Thyroid gland (tissue), 4 donors: ENCODE measurements at places on chromosomes 16 and 17. TPM values are rescaled to one million over a fixed set of nuclear protein-coding genes. Genes with fewer than 3 reads are reported as not detected.

TBC1D3I gene
- not detected for total RNA-seq

DNA sequence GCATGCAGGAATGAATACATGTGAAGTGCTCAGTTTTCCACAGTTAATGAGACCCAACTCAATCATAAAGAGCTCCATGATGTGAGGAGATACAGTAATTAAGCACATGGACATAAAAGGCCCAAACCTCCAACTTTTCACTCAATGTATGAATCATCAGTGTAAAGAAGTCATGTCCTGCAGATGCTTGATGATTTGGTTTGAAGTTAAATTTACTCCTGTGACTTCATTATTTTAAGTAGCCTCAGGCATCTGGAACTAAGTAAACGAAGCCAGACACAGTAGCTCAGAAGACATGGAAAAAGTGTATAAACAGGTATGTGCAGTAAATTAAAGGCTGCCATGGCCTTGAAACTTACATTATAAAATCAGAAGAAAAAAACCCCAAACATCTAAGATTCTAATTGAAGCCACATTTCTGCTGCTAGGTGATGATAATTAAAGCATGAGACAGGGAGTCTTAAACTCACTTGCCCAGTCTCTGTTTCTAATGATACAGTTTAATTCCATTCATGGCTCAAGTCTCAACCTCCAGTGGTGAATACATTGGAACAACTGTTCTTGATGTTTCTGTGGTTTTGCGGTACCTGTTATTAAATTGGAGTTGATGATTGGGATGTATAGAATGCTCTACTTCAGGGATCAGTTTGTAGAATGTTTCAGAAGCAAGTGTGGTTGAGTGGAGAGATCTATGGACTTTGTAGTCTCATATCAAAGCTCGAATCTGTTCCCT is 28.9 kb upstream of the CCL2 start:
- H3K4me1 ChIP-seq = peaks cover 11% of the 10 kb centered on the region
- no peaks in the 10 kb centered on the region for H3K36me3 ChIP-seq
- no peak overlapping the region for H3K4me3 ChIP-seq
- DNase-seq = no peak
- no peaks in the 10 kb centered on the region for H3K27me3 ChIP-seq

TEDC2 gene
- total RNA-seq = 0.96 TPM

SRRM2 gene
- total RNA-seq = 378 TPM

DNA sequence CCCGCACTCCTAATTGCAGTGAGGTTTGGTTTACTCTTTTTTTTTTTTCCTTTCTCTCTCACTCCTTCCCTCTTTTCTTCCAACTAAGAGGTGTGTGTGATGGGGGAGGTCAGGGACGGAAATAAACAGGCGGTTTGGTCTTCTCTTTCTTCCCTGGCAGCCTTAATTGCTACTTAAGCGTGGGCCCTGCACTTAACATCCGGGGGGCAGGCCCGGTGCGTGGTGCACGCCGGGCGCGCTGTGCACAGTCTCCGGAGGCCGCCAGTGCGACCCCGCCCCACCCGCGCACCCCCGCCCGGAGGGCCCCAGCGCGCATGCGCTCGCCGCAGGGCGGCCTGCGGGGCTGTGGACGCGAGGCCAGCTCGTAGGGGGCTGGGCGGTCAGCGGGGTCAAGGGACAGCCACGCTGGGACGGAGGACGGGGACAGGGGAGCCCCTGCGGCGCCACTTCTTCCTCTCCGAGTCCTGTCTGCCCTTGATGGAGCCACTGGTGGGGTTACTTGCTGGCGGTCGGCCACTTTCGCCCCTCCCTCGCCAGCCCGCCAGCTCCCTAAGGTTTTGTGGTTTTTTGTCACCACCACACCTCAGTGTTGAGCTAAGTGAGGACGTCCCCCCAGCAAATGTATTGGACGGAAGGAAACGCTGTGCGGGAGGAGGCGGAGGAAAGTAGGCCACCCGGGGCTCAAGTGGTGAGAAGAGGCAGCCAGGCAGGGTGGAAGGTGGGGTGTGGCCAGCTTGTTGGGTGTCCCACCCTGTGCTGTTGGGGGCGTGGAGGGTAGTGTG is 120.9 kb downstream of the MRM1 start:
- no peaks in the 10 kb centered on the region for H3K36me3 ChIP-seq
- H3K27ac ChIP-seq = no peak overlapping the region
- peak overlapping the region; percentile 36 for H3K4me3 ChIP-seq
- H3K27me3 ChIP-seq = no peaks in the 10 kb centered on the region
